ENCODE measurements at places on chromosomes 6 and 20.

DNA sequence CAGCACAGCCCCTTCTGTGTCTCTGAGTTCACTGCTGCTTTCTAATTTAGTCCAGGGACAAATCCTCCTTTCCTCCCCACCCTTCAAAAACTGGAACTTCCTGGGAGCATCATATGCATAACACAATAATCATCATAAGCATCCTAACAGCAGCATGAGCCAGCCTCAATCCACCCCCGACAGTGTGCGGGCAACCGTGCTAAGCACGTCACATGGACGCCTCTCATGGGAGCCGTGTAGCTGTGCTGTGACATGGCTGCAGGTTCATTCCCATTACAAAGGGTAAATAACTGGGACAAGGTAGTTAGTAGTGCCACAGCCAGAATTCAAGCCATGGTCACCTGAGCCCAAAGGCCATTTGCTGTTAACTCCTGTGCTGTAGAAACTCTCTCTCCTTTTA, 24.5 kb upstream of the ULBP3 start:
- no peak for DNase-seq

DNA sequence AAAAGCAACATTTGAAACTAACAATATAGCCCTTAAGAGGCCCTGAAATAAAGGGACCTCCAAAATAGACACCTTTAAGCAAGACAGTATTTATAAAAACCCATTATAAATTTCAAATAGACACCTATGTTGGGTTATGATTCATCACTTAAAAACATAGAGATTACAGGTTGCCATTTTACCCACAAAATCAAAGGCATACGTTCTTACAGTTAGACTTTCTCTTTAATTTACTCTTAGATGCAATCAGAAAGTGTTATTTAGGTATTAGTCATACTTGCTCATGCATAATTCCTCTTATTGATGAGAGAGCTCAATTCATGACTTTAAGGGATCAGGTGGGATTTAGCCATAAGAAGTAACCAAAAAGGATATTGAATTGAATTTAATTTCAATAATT, 51.5 kb upstream of the TMEM200A start:
- no peak for DNase-seq

GRCh38 chr20:12455148-12455547, 537.5 kb downstream of the BTBD3 start:
- no peak for DNase-seq

DNA sequence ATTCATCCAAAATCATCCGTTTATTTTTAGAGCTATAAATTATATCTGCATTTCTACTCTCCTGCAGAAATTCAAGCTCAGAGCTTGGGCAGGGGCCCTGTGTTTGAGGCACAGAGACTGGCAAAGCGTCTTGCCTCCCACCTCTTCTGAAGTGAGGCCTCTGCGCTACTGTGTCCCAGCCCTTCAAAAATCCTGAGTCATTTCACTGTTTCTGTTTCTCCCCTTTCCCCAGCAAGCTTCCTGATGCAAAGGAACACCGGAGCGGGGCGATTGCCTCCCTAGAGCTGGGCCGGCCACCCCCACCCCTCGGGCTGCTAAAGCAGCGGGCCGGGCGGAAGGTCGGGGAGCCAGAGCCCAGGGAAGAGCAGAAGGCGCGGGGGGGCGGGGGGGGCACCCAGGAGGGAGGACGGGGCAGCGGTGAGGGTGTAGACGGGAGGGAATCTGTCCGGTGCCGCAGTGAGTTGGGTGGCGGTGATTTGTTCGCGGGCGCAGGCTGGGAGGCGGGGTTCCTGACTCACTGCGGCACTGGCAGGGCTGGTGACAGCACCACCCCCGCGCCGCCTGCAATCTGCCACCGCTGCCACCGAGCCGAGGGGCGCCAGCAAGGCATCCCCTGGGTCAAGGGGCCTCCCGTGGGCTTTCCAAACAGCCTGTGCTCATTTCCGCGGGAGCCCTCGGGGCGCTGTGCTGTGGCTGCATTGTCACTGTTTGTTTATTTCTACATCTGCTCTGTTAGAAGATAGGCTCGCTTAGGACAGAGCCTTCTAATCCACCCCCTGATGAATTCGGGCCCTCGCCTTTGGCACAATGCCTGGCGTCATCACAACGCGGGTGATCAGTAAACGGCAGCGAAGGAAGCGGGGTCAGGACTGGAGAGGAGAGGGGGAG, 46.5 kb upstream of the SNAP25 start:
- no peak for DNase-seq

GRCh38 chr6:89952686-89953085, 58.4 kb downstream of the GJA10 start:
- DNase-seq, result peak; percentile 67

DNA sequence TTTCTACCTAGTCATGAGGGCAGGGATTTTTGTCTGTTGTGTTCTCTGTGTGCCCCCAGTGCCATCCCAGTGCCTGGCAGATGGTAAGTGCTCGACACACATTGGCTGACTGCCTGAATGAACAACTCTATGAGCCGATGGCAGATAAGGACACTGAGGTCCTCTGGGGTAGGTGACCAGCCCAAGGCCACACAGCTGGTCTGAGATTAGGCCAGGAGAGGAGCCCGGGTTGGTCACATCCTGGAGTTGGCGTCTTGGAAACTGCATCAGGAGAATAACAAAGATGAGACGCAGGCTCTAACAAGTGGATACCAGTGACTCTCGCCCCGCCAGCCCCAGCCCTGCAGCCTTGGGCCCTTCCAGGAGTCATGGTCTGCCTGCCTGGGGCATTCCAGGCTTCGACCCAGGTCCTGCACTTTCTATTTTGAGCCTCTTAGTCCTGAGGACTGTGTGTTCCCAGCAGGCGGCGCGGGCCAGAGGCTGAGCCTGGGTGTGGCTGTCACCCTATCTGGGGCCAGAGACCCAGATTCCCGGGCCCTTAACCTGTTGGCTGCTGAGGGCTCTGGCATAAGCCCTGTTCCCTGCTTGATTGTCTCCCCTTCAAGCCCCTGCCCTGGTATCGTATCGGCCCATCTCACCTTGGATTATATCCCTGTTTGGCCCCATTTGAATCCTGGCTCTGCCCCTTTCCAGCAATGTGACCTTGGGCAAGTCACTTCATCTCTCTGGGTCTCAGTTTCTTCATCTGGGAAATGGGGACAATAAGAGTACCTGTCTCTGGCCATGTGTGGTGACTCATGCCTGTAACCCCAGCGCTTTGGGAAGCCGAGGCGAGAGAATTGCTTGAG, 88.3 kb downstream of the CEBPB start:
- no peak for DNase-seq

GRCh38 chr6:162710419-162710818, 17.1 kb downstream of the PRKN start:
- no peak for DNase-seq

DNA sequence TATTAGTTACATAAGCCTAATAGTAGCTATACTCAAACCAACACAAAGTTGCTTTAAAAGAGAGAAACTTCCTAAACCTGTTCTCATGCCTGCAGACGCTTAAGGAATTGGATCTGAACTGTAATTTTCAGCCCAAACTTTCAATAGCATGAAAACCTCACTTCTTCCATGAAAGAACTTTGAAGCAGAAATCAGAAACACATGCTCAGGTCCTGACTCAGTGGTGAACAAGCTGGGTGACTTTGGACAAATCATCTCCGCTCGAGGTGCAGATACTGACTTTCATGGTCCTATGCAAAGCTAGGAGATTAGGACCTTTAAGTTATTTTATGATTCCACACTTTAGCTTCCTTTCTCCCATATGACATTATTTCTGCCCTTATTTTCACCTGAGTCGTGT, 36.5 kb downstream of the NOX3 start:
- no peak for DNase-seq

DNA sequence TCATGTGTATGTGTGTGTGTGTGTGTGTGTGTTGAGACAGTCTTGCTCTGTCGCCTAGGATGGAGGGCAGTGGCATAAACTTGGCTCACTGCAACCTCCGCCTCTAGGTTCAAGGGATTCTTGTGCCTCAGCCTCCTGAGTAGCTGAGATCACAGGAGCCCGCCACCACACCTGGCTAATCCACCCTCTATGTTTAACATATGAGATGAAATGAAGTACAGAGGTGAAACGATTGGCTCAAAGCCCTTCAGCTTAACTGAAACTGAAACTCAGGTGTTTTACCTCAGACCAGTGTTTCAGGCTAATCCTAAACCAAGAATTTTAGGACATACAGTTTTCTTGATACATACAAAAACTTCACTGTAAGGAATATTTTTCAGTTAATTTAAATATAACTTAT, 167.3 kb downstream of the KCNQ5 start:
- no peak for DNase-seq

GRCh38 chr6:49202924-49203536, 260.0 kb downstream of the MMUT start:
- DNase-seq, result no peak

DNA sequence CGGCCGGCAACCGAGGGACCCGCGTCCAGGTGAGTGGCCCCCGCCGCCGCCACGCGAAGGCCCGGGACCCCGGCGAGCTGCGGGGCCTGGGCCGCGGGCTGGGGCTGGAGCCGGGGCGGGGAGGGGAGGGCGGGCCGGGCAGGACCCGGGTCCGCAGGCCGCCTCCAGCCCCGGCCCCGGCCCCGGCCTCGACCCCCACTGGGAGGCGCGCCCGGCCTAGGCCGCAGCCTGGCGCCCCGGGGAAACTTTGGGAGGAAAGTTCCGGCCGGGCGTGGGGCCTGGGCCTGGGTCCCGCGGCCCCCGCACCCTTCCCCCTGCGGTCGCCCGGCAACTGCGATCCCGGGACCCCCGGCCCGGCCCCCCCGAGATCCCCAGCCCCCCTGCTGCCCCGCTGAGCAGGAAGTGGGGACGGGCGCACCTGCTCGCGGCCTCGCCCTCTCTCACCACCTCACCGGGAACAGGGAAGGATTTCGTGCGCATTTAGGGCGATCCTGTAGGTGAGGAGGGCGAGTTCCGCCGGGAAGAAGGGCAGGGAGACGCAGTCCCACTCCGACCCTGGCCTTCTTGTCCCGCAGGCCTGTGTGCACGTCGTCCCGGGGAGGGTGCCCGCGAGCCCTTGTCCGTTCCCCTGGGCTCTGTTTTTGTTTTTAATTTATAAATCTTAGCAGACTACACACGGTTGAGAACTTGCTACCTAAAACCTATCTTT, 402 bp downstream of the OSBPL2 start:
- DNase-seq, result no peak

- DNase-seq, result no peak
Measured at GRCh38 chr6:54621285-54621684, 225.3 kb upstream of the FAM83B start.

DNA sequence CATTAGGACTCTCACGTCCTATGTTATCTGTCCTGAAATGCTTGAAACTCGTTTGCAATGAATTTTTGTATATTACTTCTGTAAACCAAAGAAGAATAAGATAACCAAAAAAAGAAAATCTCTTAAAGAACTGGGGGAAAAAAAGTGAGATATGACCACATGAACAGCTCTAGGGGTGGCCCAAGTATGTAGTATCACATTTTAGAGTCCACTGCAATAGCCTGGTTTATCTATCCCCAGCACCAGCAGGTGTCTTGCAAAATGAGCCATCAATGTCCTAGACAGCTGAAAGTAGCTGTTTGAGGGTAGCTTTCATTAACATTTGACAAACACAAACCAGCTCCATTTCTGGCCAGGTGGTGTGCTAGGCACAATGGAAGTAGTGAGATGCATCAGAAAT, 102.8 kb downstream of the PXDC1 start:
- no peak for DNase-seq

DNA sequence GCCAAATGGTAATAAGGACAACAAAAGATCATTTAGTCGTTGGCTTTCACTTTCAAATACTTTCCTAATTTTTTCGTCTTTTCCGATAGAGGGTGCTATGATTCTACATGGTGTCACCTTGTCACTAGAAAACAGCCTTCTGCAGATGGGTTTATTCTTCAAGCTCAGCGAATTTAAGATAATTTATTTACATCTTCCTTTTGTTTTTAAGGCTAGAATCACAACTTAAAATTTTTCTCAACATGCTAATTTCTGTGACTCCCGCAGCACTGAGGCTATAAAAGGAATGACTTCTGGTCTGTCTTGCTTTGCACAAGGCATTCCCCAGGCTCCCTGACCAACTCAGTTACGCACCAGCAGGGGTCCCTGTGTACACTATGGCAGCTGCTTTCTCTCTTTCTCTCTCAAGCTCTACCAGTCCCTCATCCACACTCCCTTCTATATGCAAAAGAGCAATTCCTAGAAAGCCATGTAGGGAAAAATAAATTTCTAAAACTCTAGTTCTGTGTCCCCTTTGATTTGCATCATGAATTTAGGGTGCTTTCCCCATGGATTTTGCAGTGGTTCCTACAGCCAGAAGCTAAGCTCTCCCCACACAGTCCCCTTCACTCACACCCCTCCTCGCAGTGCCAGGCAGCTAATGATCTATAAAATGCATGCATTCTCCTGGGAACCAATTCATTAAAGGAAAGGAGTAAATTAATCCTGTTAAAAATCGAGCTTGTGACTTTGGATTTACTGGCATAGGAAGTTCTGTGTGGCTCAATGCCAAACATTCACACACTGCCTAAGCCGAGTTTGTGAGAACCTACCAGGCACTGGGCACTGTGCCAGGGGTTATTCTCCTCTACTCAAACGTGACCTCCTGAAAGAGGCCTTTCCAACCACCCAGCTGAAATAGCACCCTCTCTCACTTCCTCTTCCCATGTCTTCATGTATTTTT, 74.5 kb downstream of the DCDC2 start:
- DNase-seq, result peak; percentile 85

DNA sequence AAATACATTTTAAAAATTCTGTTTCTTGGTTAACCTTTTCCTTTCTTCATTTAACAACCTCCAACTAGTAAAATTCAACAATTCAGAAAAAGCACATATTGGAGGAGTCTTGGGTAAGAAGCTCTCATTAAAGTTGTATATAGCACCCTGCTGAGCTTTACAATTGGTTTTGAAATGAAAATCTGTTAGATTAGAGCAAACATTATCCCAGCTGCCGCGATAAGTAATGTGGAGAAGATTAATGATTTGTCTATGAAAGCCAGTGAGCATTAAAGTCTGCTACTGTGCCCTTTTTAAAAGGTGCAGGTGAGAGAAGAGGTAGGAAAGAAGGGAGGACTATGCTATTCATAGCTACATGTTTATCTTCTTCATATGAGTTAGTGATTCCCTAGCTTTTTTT, 201.5 kb downstream of the ZFAND3 start:
- no peak for DNase-seq

GRCh38 chr20:4544765-4545164, 176.9 kb upstream of the PRND start:
- no peak for DNase-seq

Data from KG1 (cell line).